ENCODE measurements at places on chromosomes 5 and 9. TPM values are rescaled to one million over a fixed set of nuclear protein-coding genes. Genes with fewer than 3 reads are reported as not detected.
A peak's percentile ranks its signal among the peaks of the same experiment; 100 is the strongest.

Gene CACNA1B
- total RNA-seq = not detected

Gene SLC25A2
- not detected for total RNA-seq

Gene MCC
- total RNA-seq = 8.8 TPM

DNA sequence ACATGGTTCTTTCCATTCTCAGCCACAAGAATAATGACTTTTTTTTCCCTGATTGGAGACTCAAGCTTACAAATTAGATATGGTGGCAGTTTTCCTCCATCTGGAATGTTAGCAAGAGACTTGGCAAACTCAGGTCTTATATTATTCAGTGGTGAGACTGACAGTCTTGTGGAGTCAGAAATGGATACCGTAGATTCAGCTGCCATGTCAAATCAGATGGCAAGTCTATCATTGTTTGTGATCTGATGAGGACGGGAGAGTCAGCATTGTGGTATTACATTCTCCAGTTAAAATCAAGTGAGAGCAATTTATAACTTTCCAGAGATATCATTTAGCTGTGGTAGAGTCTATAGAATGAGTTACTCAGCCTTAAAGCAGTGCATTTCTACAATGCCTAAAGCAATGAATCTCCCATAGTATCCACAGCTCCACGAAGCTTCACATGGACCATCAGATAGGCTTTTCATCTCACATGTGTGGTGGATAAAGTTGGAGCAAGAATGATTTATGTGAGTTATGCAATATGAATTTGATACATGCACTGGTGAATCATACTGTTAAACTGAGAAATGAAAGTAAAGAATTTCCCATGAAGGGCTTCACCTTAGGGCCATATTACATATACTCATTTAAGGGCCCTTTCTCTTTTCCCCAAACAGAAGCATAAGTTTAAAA, 430.6 kb downstream of the ZNF608 start:
- DNase-seq = no peak

DNA sequence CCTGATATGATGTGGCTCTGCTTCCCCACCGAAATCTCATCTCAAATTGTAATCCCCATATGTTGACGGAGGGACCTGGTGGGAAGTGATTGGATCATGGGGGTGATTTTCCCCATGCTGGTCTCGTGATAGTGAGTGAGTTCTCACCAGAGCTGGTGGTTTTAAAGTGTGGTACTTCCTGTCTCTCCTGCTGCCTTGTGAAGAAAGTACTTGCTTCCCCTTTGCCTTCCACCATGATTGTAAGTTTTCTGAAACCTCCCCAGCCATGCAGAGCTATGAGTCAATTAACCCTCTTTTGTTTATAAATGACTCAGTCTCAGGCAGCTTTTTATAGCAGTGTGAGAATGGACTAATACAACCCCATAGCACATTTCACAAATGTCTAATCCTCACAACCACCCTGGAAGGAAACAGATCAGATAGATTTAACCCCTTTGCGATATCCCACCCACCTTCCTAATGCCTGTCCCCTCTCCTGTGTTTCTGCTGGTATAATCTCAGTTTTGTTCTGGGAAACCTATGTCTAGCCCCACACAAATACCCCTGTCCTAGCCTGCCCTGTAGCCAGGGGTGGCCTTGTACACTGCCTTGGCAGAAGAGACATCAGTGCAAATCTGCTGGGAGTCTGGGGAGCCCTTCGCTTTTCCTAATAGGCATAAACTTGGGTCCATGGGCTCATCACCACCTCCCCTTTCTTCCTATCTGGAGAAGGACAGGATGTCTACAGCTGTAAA, 157.0 kb upstream of the RAI14 start:
- peak; percentile 86 for DNase-seq

- DNase-seq = no peak
These were observed 26.7 kb downstream of the NCBP1 start for GRCh38 chr9:97660340-97660739.

- DNase-seq = peak; percentile 89
These were observed at the start of gene RACK1 for GRCh38 chr5:181243564-181244343. Gene RACK1, minus strand, starts transcription at chr5:181243906. Its CDS starts 106 bp downstream, at chr5:181243800.

GRCh38 chr9:116736399-116737151, 49.5 kb downstream of the TRIM32 start:
- no peak for DNase-seq

DNA sequence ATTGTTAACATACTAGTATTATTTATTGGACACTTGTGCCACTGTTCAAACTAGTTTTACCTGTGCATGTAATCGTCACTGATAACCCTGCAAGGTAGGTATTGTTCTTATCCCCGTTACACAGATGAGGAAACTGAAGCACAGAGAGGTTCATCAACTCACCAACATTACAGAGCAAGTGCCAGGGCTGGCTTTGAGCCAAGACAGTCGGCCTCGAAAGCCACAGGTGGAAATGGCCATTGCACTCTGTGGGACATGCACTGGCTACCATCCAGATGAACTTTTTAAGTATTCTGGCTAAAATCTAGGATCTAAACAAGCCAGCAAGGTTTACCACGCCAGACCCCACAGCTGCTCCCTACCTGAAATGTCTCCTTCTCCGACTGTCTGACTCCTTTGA, 57.9 kb downstream of the TEX10 start:
- no peak for DNase-seq

- DNase-seq = no peak
These were observed 66.4 kb upstream of the SLC44A1 start for GRCh38 chr9:105178076-105178475.

DNA sequence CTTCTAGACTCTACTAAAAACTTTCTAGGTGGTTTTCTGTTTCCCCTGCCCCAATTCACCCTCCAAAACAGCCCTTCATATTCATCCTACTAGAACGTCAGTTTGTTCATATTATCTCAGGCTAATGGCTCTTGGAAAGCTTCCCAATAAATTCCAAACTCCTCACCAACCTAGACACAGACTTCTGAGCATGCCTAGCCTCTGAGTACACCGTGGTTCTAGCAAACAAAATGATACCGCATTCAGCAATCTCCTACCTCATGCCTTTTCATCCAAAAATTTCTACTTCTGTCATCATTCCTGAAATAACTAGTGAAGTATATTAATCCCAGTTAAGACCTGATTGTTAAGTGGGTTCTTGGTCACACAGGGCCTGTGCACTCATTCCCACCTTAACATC, 46.5 kb upstream of the NR5A1 start:
- DNase-seq = no peak

DNA sequence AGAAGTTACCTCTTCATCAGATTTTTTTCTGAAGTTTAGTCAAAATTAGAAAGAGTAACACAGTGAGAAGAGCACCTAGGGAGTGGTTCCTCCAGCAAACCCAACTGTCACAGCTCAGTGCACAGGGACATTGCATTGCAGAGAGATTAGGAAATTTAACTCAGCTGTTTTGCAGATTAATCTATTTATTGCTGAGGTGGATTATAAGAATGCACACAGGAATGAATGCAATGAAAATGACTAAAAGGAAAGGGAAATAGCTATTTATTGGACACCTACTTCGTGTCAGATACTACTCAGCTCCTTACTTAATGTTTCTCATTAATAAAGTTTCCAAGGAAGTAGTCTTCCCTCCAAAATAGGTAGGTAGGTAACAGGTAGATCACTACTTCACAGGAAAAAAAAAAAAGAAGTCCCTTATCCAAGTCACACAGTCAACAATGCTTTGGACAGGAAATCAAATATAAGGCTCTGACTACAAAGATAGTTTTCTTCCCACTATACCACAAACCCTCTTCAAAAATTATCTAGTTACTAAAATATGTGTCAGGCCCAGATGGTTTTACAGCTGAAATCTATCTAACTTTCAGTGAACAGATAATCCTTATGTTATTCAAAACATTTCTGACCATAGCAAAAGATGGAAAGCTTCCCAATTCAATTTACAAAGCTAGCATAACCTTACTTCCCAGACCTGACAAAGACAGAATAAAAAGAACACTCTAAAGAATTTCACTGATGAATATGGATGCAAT, 442.2 kb upstream of the MPDZ start:
- no peak for DNase-seq

DNA sequence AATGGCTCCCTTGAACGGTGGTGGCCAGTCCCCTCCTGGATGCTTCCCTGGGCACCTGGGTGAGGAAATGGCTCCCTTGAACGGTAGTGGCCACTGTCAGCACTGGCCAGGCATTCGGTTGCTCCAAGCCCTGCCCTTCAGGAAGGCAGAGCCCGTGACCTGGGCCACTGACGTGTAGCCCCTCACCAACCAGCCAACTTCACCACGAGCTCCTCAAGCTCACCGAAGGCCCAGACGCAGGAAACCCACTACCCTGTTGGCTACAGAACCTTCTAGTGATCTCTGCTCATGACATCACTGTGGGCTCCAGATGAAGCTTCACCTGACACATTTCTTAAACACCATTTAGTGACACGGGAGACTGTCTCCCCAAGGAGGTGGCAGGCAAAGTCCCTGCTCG, 9.2 kb downstream of the SLC6A3 start:
- no peak for DNase-seq

DNA sequence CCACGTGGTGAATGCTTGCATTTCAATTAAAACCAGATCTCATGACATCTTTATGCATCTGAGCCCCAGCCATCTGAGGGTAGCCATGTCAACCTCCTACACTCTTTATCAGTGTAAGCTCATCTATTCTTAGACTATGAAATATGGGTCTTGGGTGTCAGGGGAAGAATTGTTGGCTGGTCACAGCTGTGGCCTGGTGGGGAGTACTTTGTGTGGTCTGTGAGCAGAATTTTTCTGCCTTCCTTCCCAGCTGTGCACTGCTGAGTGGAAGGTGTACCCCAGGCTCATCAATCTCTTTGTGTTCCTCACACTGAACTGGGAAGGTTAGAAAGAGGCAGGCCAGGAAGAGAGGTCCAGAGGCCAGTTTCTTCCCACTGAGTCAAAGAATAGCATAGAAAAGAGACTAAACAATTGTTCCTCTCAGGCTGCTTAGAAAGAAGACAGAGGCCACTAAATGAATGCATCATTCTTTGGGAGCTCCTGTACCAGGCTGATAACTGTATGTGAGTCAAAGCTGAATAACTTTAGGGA, 202.7 kb upstream of the RGMB start:
- peak; percentile 19 for DNase-seq

DNA sequence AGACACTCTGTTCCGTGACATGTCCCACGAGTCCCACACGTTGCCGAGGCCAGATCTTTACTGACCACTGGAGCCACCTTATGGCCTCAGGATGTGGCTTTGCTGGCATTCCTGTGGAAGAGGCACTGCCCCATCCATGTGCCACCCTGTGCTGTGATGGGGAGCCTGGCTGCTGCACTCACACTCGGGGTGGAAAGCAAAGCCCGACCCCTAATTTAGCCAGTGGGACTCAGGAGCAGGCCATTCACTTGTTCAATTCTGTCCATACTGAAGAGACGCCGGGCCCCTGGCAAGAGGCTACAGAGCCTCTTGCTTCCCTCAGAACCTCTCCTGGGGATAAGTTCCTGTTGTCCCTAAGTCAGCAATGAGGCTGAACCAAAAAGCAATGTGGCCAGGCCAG, 18.6 kb upstream of the CEP72 start:
- no peak for DNase-seq

DNA sequence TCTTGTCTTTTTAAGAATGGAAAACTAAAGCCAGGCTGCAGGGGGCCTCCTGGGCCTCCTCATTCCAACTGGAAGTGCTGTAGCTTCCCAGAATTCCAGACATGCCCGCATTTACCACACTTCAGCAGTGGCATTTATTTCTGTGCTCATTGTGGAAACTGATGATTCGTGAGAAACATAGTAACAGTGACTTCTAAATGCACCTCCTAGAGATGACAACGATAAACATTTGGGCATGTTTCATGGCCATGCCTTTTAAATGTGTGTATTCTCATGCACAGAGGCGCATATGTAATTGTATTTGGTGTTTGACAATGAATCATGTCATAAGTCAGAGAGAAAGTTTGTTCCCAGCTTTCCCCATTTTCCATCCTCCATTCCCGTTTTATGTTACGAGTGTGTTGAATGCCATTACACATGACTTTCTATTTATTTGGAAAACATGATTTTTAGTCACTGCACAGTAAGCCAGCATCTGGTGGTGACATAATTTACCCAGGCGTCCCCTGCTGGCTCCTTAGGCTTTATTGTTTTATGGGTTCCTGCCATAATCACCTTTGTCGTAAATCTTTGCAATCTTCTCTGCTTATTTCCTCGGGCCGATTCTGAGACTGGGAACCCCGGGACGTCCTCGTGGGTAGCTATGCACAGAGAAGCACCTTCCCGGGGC, 68.8 kb upstream of the FCN2 start:
- no peak for DNase-seq

- no peak for DNase-seq
These were observed 81.3 kb downstream of the OSTF1 start for GRCh38 chr9:75169623-75170022.

DNA sequence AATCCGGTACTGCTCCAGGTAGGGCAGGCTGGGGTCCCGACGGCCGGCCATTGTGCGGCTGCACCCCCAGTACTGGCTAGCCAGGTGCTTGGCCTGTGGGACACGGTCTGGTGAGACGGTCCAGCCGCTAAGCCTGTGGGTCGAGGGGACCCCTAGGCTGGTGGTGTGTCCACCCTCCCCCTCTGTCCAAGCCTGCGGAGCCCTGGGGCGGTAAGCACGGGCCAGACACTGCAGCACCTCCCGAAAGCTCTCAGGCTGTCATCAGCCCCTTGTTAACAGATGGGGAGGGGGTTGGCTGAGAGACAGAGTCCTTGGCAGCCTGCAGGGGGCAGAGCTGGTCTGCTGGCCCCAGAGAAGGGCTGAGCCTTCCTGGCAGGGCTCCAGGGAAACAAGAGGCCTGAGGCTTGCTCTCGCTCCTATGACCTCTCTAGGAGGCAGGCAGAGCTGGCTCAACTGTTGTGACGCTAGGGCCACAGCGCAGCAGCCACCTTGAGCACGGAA, 11.8 kb upstream of the MRNIP start:
- DNase-seq = no peak

- DNase-seq = no peak
These were observed 10.9 kb downstream of the NME5 start for GRCh38 chr5:138128334-138128733.

All from H4 (cell line).